ENCODE measurements at places on chromosomes 2 and 18.

DNA sequence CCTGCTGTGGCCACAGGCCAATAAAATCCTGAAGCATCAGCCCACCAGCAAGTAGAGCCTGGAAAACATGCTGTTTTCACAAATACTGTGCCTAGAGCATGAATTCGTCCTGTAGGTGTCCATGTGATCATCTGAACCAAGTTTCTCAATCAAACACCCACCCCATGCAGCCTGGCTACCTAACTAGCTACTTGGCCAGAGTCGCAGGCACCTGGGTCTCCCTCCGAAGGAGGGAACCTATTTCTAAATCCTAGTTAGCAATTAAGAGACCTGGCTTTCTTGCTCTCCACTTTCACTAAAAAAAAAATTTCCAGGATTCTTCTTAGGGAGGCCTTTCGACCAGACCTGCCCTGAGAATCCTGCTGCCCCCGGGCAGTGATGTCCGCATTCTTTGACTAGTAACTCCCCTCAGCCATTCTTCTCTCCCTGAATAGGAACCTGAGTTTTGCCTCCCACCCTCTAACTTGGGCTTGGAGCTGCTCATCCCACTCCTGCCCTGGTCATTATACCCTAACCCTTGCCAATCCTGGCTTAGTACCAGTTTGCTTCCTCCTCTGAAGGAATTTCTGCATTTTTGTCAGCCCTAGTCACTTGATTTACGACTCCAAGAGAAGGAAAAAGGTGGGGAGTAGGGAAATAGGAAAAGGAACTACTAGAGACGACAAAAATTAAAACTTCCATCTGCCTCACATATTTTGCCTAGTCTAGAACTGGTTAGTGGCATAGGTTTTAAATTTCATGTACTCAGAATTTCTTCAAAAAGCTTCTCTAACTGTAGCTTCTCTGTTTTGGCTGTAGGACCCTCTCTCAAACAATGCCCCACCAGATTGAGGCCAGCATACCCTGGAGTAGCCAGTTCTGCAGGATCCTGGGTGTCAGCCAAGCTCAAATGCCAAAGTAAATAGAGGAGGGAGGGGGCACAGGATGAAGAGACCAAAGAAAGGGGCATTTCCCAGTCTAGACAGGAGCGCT, 25.4 kb upstream of the TANK start:
- DNase-seq = no peak

- DNase-seq = peak; percentile 95
These were observed at the start of gene UBE2F for GRCh38 chr2:237966565-237967462. UBE2F (plus strand) TSS chr2:237967014; CDS start chr2:237973108, 6,094 bp downstream.

DNA sequence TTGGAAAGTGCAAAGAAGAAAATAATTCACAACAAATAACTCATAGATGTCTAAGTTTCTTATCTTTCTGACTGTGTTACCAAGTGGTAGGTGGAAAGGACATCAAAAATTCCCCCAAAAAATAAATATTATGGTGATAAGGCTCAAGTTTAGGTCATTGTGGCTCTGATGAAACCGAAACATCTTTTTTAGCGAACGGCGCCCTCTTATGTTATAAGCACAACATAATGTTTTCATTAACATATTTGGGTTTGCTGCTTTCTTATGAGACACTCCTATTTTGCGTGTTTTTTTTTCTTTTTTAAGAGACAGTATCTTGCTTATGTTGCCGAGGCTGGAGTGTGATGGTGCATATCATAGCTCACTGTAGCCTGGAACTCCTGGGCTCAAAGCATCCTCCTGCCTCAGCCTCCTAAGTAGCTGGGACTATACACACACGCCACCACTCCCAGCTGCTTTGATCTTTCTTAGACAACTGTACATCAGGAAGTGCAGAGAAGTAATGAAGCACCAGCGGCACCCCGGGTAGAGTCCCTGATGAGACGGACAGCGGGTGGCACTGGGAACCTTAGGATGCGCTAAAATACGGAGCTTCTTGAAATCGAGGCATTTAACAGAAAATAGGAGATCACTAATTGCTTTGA, 38.5 kb upstream of the SLC35G4 start:
- DNase-seq = no peak

- no peak for DNase-seq
These were observed 94.3 kb downstream of the ASB1 start for GRCh38 chr2:238521002-238521401.

- DNase-seq = no peak
These were observed 48.1 kb upstream of the SLC1A4 start for GRCh38 chr2:64941143-64941542.

- no peak for DNase-seq
These were observed 68.4 kb upstream of the MSH2 start for GRCh38 chr2:47334356-47335136.

All from stimulated activated CD4-positive, alpha-beta T cell treated with anti-CD3 and anti-CD28 coated beads, TNF-alpha, amount 100 ng/mL, for 48 hours (primary cell).